CD4-positive, alpha-beta memory T cell (primary cell): ENCODE measurements at places on chromosomes 2 and 18.

DNA sequence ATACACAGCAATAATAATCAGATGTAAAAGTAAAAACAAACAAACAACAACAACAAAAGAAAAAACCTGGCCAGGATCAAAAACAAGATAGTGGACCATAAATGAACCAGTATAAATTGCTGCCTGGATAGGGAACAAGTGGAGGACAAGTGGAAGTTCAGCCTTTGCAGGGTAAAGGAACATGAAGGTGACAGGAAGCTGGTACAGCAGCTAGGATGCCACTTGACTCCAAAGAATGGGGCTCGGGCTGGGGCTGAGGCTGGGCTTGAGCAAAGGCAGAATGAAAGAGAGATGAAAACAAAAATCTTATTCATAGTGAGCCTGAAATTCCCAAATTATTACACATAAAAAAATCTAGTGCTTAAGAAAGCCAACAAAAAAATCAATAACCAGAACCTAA, 146.5 kb downstream of the CDH2 start:
- DNase-seq: no peak

- DNase-seq: no peak
Observed at GRCh38 chr2:138626148-138626547, 124.6 kb downstream of the SPOPL start.

DNA sequence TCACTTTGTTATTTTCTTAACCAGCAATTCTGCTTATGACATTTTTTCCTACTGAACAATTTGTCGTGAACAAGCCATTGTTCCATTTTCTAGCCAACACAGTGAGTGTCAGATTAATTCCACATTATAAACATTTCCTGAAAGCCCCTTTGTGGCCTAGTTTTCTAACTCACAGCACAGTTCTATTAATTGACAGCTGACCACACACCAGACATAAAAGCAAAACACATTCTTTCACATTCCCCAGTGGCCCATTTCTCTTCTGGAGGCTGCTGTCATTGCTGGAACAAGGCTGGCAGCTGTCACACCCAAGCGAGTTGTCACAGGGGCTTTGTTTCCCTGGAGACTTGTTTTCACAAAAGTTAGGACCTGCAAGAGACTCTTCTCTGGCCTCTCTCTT, 50.7 kb downstream of the RNF152 start:
- DNase-seq: no peak

DNA sequence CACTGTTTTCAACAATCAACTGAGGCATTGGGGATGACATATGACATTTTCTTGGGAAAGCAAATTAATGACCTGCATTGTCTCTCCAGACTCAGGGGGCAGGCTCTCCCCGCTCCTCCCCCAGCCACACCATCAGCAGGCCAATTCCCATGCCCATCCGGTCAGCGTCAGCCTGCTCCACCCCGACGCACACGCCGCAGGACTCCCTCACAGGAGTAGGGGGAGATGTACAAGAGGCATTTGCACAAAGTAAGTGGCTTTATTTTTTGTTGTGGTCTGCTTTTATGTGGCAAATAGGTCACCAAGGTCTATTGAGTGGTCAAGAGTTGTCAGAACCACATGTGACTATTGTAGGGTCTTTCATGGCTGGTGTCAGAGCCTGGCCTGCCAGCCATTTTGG, 165.1 kb downstream of the DTNA start:
- DNase-seq: no peak

- no peak for DNase-seq
Observed at GRCh38 chr2:65351234-65351947, 81.0 kb downstream of the SPRED2 start.

DNA sequence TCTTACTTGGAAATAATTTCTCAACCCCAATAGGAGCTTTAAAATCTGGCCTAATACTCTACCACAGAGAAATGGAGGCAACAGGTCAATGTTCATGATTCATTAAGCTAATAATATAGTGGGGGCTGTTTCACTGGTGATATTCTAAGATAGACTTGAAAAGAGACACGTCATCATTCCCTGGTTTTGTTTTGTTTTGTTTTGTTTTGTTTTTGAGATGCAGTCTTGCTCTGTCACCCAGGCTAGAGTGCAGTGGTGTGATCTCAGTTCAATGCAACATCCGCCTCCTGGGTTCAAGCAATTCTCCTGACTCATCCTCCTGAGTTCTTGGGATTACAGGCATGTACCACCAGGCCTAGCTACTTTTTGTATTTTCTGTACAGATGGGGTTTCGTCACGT, 37.5 kb upstream of the SOS1 start:
- no peak for DNase-seq

DNA sequence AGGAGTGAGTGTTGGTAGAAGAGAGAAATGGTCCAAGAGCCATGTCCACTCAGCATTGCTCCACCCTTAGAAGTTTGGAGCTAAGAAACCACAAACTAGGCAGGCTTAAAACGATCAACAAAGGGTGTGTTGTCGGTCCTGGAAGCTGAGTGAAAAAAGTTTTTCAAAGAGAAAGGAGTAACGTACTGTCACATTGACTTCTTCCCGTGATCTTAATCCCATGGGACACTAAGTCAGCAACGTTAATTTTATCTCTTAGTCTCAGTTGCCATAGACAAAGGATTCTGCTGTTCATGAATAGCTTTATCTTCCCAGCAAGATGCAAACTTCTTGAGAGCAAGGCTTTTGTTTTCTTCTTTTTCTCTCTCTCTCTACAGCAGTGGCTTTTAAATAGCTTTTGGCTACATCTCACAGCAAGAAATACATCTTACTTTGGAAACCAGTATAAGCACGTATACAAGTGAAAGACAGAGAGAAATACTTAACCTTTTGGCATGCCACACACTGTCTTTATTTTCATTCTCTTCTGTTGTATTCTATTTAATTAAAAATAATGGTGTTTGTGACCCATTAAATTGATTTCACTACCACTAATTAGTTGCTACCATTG, 377.4 kb downstream of the TGIF1 start:
- no peak for DNase-seq

DNA sequence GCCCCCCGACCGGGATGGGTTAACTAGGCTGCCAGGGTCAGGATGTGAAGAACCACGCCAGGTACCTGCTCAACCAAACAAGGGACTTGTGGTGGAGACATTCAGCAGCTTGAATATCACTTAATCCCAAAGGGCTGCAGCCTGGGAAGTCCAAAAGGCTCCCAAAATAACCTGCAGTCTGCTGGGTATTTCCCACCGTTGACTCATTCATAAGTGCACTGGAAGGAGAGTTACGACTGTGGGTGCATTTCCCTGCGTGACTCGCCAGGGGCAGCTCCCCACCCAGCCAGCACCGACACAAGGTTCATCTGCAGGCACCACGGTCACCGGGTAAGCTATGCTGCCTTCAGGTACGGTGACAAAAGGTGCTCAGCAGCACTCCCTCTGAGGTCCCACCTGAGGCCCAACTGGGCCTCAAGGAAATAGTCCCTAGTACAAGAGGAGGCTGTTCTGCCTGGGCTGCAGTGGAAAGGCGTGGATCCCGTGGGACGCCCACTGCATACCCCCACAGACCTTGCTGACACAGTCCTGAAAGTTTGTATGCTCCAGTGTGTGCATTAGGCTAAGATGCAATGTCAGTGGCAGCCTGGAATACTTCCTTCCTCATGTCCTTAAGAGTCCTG, 86.5 kb downstream of the UXS1 start:
- no peak for DNase-seq

- no peak for DNase-seq
Observed at GRCh38 chr2:74571058-74571457, 16.5 kb downstream of the DOK1 start.

- no peak for DNase-seq
Observed at GRCh38 chr18:73462092-73462491, 594.3 kb upstream of the NETO1 start.

DNA sequence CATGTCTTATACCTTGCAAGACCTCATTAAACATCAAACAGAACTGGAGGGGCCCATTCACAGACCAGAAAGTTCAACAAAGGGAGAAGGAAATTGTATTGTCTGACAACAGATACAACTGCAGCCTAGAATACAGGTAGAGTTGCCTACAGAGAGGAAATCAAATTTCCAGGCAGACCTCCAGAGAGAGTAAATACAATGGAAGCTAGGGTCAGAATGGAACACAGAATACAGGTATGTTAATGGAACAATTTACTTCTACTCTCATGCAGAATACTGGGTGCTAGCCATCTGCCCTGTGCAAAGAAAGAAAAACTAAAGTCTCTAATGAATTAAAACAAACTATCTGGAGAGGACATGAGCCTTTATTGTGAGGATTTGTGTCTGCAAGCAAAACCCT, 31.6 kb upstream of the ALK start:
- no peak for DNase-seq

DNA sequence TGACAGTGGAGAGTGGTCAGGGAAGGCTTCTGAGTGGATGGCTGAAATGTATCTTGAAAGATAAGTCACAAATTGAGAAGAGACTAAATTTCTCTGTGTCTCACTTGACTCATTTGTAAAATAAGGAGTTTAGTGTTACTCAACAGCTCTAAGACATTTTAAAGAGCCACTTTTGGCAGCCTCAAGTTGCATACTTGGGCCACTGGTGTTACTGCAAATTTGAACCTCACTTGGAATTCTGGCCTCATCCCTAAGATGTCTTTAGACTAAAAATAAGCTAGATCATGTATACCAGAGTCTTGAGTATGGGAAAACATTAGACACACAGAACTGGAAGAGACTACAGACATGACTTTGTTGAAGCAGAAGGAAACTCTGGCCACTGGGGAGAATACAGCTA, 4.5 kb upstream of the MTLN start:
- no peak for DNase-seq

- DNase-seq: no peak
Observed at GRCh38 chr2:31434911-31435310, 20.4 kb upstream of the XDH start.

- no peak for DNase-seq
Observed at GRCh38 chr18:46319783-46320182, 215.6 kb downstream of the HAUS1 start.

- DNase-seq: no peak
Observed at GRCh38 chr2:12686708-12687283, 29.9 kb upstream of the TRIB2 start.

DNA sequence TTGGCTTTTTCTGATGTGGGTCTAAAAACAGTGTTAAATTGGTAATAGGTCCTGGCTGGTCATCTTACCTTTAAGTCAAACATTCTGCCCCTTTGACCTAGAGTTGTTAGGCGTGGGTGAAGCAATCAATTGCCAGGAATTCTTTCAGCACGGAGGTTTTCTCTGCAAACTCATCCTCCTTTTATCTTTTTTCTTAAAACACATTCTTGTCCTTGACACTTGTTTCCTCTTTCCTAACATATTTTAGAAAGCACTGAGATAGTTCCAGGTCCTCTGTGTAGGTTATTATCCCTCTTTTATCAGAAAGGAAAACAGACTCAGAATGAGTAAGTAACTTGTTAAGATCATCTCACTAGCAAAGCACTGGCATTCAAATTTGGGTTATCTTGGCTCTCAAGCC, 18.6 kb upstream of the AP1S3 start:
- no peak for DNase-seq

- no peak for DNase-seq
Observed at GRCh38 chr2:111618226-111618977, 265.6 kb downstream of the ANAPC1 start.

- DNase-seq: no peak
Observed at GRCh38 chr2:121082191-121082590, 202.8 kb downstream of the TFCP2L1 start.

DNA sequence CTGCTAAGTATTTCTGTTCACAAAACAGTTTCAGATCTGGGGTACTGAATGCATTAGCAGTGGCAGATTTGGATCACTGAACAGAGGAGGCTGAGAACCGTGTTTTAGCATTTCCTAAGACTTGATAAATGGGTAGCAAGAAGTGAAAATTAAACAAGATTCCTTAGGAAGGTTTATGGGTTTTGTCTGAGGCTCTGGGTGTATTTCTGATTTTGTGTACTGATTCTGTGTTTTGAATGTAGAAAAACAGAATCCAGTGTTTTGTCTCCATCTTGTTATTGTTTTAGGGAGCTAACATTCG, 1.4 kb downstream of the FAM117B start:
- no peak for DNase-seq
